CD4-positive, alpha-beta T cell treated with Interferon gamma for 1 hour (primary cell): ENCODE measurements at places on chromosomes 4 and X.

DNA sequence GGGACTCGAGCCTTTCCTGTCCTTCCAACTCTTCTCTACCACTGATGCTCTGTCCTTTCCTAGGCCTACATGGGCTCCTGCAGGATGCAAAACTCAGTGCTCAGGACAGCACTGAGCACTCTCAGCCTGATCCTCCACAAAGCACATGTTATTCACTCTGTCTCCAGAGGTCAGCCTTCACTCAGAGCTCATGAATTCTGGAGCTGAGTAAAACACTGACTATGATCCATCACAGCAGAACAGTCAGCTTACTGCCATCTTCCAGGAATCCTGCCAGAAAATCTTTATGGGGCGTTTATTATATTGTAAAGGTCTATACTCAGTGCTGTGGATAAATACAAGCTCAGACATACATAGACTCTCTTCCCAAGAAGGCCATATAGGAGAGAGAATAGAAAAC is 121.5 kb upstream of the CPEB2 start:
- DNase-seq, result no peak

DNA sequence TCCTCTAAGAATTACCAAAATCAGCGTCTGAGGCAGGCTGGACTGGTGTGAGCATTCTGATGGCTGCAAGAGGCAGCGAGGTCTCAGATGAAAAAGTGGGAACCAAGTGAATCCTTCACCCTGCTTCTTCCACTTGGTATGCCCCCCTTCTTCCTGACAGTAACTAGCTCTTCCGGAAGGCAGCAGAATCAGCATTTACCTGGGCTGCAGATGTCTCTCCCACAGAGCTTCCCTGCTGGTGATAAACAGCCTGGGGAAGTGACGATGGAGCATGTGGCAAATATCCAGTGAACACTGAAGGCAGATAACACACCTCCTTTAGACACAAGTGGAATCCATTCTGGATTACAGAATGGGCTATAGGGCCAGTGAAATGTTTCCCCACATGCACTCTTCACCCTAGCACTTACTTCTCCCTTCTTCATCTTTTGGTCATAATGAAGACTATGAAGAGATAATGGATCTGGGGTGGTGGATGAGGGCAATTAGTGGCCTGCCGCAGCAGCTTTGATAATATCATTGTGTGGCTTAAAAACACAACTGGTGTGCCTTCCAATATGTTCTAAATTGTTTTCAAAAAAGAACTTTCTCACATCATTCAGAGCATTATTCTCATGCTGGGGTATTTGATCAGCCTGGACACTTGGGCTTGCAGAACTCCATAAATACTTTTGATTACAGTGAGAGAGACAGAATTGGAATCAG is 60.8 kb upstream of the TBC1D9 start:
- DNase-seq, result no peak

DNA sequence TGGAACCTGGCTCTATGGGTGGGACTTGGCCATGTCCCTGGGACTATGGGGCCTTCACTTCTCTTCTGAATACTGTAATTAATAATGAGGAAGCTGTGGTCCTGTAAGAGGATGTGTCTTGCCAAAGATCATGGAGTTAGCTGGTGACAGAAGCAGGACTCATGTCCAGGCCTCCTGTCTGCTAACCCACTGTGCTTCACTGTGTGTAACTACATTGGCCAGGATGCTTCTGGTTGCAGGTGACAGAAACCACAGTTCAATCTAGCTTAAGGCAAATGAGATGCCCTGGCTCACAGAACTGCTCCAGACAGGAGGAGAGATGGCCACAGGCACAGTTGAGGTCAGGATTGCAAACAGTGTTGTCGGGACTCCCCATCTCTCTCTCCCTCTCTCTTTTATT is 3.1 kb downstream of the MTMR1 start:
- no peak for DNase-seq

GRCh38 chr4:159273141-159273438 is 170.2 kb downstream of the RAPGEF2 start:
- no peak for DNase-seq

- DNase-seq, result peak; percentile 6
Observed at GRCh38 chr4:179867300-179867878, 2375.8 kb upstream of the TENM3 start.

- no peak for DNase-seq
Observed at GRCh38 chr4:165720411-165721082, 152.5 kb upstream of the TLL1 start.

DNA sequence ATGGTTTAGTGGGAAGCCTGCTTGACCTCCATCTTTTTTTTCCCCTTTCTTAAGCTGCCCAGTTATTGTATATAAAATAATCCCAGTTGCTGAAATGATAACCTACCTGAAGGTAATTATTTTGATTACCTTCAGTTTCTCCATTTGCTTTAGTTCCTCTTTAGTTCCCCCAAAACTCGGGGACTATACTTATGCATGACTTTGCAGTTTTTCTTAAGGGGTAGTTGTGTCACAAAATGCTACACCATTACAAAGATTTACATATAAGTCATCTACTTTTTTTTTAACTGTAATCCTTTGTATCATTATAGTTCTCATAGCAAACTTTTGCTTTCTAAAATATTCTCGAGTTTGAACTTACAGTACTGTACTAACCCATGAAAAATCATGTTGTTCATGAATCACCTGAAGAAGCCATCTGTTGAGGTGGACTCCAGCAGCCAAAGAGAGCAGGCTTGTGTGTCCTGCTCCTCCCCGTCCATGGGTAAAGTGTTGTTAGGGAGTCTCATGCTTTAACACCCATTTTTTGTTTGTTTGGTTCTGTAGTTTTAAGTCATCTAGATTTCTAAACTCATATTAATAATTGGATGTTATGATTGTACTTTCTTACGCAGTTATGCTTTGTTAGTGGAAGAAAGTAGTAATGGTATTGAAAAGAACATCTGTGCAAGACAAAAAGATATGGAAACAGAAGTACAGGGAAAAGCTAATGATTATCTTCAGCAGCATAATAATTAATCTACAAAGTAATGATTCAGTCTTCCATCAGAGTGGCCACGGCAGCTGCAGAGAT is 34.6 kb downstream of the HADH start:
- no peak for DNase-seq

DNA sequence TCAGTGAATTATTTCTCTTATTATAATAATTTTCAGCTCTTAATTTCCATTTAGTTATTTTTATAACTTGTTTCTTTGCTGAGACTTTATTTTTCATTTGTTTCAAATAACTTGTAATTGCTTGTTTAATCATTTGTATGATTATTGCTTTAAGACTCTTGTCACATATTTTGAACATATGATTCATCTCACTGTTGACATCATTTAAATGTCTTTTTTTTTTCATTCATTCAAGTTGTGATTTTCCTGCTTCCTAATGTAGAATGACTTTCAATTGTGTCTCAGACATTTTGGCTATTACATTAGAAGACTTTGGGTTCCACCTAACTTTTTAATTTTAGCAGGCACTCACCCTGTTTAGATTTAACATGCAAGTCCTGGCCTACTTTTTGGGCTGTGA is 234.8 kb upstream of the DIPK2B start:
- no peak for DNase-seq

DNA sequence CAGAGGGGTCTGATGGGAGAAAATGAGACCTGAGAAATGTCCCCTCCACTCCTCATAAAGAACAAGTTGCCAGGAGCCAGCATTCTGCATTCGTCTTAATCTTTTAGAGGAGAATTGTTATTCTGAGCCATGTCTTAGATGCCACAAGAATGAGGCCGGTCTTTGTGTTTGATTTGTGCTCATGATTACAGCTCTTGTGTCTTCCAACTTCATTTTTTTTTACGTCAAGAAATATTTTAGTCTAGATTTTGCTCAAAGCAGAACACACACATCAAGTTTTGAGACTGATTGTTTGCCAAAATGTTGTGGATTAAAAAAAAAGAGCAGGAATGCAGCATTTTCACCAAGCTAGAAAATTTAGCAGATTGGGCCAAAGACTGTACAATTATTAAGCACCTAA is 130.6 kb upstream of the PITX2 start:
- no peak for DNase-seq

- no peak for DNase-seq
Observed at GRCh38 chrX:39299615-39300014, 498.4 kb downstream of the MID1IP1 start.
